Right lobe of liver (tissue), 6 donors: ENCODE measurements at places on chromosomes 6 and 20.
A peak's percentile ranks its signal among the peaks of the same experiment; 100 is the strongest.

DNA sequence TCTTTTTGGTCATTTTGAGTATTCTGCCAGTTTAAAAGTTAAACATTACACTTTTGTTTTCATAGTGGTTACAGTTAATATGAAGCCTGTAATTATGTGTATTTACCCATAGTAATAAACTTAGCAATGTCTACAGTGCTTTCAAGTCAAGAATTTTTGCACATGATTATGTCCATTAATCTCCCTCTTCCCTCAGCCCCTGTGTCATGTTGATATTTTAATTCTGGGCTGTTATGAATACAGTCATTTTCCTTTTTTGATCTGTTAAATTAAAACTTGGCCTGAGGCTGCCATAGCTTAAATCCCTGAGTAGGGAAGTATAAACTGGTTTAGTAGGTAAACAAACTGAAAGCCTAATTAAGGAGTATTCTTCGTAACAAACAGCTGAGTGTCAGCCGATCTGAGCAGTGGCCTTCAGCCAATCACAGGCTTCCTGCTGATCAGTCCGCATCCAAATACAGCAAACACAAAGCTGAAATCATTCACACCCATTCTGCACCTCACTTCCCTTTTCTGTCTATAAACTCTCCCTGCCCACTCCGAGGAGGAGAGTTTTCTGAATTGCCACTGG is 9.5 kb upstream of the SFT2D1 start:
- H3K27me3 ChIP-seq: no peaks in the 10 kb centered on the region
- no peak overlapping the region for H3K4me3 ChIP-seq
- peak; percentile 67 for DNase-seq
- H3K36me3 ChIP-seq: no peaks in the 10 kb centered on the region
- H3K4me1 ChIP-seq: no peaks in the 10 kb centered on the region
- H3K27ac ChIP-seq: peak overlapping the region; percentile 8

- H3K4me3 ChIP-seq: no peak overlapping the region
- no peak for DNase-seq
- H3K27ac ChIP-seq: peak overlapping the region; percentile 0
- peaks cover 46% of the 10 kb centered on the region for H3K36me3 ChIP-seq
- no peaks in the 10 kb centered on the region for H3K4me1 ChIP-seq
Measured at GRCh38 chr6:166365806-166366205, 16.9 kb downstream of the MPC1 start.

DNA sequence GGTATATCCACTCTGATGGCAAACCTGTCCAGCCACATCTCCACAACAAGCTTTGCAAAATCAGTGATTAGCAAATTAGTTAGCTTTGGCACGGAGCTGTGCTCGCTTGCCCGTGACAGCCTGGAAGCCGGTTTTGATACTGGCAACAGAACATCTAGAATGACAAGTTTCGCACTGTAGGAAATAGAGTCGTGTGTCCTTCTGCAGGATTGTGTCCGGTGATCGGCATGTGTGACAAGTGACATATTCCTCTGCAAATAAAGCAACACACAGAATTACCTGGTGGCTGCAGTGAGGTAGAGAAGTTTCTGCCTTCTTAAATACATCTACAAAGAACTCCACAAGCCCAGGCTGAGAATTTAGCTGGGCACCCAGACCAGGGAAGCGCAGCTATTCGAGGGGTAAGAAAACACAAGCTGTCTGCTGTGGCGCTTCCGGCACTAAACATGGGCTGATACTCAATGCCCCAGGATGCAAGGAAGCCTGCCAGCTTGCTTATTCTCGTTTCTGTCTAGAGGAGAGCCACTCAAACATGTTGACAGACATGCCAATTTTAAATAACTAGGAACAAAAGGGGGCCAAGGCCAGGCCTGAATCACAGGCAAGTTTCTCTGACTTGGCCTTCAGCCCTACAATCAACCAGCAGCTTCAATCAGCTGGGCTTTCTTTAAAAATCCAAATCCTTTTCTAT is 22.2 kb downstream of the EIF2S2 start:
- no peak overlapping the region for H3K27ac ChIP-seq
- H3K27me3 ChIP-seq: no peaks in the 10 kb centered on the region
- no peak for DNase-seq
- no peaks in the 10 kb centered on the region for H3K4me1 ChIP-seq
- peaks cover 66% of the 10 kb centered on the region for H3K36me3 ChIP-seq

DNA sequence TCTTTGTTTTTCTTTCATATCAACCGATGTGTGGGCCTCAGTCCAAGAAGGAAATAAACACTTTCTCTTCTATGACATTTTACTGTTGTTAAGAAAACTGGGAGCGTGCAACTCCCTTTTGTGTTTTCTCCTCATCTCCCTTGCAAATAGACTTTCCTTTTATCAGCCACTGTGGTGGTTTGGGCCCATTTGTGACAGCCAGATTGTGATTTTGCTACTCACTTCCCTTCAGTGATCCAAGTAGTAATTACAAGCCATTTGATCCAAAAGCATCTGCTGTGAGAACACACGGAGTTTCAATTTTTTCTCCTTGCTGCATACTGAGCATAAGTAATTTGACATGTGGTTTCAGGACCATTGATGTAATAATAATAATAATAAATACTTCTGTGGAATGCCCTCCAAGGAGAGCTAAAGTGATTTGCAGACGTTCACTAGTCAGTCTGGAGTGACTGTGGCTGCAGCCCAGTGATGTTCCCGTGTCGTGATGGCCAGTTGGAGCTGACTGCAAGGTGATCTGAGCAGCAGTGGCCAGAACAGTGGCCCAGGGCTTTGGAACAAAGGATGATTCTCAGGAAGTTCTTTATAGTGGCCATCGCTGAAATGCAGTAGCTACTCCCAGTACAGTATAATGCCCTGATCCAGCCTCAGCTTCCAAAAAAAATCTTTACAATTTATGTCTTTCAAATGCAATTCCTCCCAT is 91.9 kb upstream of the CLDN20 start:
- no peaks in the 10 kb centered on the region for H3K36me3 ChIP-seq
- H3K27me3 ChIP-seq: no peaks in the 10 kb centered on the region
- H3K4me3 ChIP-seq: no peak overlapping the region
- no peaks in the 10 kb centered on the region for H3K4me1 ChIP-seq
- DNase-seq: no peak
- no peak overlapping the region for H3K27ac ChIP-seq

DNA sequence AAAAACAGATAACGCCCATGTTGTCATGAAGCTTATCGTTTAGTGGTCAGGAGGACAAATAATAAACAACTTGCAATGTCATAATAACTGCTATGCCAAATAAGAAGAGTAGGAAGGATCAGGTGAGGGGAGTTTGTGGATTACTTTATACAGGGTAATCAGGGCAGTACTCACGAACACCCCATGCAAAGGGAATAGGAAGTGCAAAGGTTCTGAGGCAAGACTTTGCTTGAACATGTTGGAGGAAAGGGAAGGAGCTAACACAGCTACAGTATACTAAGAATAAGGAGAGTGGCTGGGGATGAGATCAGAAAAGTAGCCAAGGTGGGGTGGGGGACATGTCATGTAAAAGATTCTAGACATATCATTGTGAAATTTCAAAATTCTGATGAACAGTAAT is 292.0 kb upstream of the RUNX2 start:
- H3K4me3 ChIP-seq: no peak overlapping the region
- H3K36me3 ChIP-seq: no peaks in the 10 kb centered on the region
- DNase-seq: no peak
